ENCODE measurements at places on chromosomes 5 and 9. TPM values are rescaled to one million over a fixed set of nuclear protein-coding genes. Genes with fewer than 3 reads are reported as not detected.

The HEXB gene
- 112 TPM for total RNA-seq

The ROPN1L gene
- 1.9 TPM for total RNA-seq

The CNTNAP3B gene
- total RNA-seq = 15.1 TPM

The CCDC192 gene
- not detected for total RNA-seq

The SLC36A3 gene
- not detected for total RNA-seq

The FST gene
- total RNA-seq = 7.1 TPM

The CCNH gene
- total RNA-seq = 39.8 TPM

The RLN1 gene
- total RNA-seq = not detected

The GDF9 gene
- 0.26 TPM for total RNA-seq

The CERCAM gene
- 38.8 TPM for total RNA-seq

The FUT7 gene
- total RNA-seq = 0.08 TPM

The SOWAHA gene
- total RNA-seq = 0.15 TPM

The SAXO1 gene
- not detected for total RNA-seq

The SPIN1 gene
- total RNA-seq = 41.0 TPM

The CDH9 gene
- total RNA-seq = not detected

The CATSPER3 gene
- 0.40 TPM for total RNA-seq

The SLC25A25 gene
- 7.6 TPM for total RNA-seq

The BAAT gene
- 0.55 TPM for total RNA-seq

The GABRB2 gene
- not detected for total RNA-seq

The BTNL3 gene
- total RNA-seq = not detected

The PCDHB7 gene
- total RNA-seq = not detected

The TPRN gene
- 9.4 TPM for total RNA-seq

The PTGDS gene
- 0.59 TPM for total RNA-seq

The ECPAS gene
- 40.5 TPM for total RNA-seq

The SLC6A18 gene
- total RNA-seq = not detected

The C9orf50 gene
- not detected for total RNA-seq

The KCNN2 gene
- 0.06 TPM for total RNA-seq

The GDA gene
- total RNA-seq = 1.2 TPM

The MAMDC2 gene
- total RNA-seq = 0.29 TPM

The ANKDD1B gene
- 0.09 TPM for total RNA-seq

The CDC20B gene
- 0.07 TPM for total RNA-seq

The FAM221B gene
- total RNA-seq = not detected

The NOXA1 gene
- total RNA-seq = 0.78 TPM

The ENTPD8 gene
- total RNA-seq = 0.24 TPM

The N4BP3 gene
- 1.0 TPM for total RNA-seq

The SV2C gene
- not detected for total RNA-seq

The EQTN gene
- total RNA-seq = not detected

The DRD1 gene
- total RNA-seq = 0.48 TPM

The PCDHB12 gene
- 0.04 TPM for total RNA-seq

All from A549 treated with CORT108297 at 1 μM for 4 hours (cell line).